ENCODE measurements at places on chromosomes 16 and 17.
A peak's percentile ranks its signal among the peaks of the same experiment; 100 is the strongest.

DNA sequence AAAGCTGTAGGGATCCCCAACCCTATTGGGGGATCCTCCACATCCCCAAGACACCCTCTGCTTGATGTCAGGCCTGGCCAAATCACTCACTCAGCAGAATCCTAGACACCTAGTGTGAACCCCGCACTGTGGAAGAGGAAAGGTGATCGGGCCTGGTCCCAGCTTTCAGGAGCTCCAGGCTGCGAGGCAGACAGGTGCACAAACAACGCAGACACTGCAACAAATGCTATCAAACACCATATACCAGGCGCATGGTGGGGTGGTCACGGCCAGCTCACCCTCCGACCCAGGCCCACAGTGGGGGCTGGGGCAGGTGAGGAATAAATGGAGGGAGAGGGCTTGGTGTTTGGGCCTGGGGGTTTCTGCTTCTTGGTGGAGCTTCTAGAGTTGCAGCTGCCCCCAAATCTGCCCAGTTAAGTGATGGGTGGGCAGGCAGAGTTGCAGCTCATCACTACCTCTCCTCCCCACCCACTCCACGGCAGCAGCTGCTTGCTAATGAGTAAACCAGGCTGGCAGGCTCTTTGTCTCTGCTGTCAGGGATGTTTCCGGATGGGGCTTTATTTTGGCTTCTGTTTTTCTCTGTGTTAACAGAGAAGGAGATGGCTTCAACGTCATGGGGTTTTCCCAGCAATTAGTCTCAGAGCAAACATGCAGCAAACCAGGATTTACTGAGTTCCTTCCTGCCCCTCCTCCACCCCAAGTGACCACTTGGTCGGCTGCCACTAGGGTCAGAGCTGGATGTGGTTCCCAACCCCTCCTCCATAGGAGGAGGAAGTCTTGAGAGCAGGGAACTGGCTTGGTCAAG, 46.6 kb downstream of the PECAM1 start:
- peak; percentile 97 for DNase-seq

- peak; percentile 13 for DNase-seq
These were observed 1147.3 kb upstream of the GOT2 start for GRCh38 chr16:59881376-59881775.

DNA sequence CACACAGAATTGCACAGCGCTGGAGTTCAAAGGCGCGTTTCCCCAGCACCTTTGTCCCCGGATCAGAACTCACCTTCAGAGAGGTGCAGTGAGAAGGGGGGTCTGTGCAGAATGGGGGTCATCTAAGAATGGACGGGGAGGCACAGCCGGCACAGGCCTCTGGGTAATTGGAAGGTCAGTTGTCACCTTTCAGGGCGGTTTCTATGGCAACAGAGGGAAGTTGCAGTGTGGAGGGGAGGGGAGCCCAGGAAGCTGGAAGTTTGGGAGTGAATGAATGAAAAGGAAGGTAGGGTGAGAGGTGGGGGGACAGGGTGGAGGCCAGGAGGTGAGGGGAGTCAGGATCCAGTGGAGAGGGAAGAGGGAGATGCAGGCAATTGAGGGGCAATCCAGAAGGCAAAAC, 12.4 kb upstream of the KCNG4 start:
- DNase-seq: no peak

DNA sequence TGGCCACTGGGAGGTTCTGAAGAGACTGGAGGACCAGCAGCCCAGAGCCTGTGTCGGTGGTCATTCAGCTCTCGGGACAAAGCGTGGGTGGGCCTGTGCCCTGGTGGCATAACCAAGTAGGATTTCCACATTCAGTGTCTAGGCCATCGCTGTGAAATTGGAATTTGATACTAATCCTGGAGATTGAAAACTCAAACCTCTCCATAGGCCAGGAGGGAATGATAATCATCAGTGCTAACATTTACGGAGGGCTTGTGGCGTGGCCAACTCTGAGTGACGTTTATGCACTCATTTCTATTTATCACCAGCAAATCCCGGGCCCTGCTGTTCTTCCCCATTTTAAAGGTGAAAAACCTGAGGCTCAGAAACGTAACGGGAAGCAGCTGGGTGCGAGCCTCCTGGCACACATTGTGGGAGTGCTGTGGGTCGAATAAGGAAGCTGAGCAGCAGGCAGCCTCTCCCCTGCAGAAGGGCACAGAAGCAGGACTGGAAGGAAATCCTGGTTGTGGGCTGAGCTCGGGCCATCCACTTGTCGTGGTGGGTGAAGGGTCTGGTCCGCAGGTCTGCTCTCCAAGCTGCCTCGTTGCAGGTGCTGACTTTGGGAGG, 33.1 kb downstream of the RAI1 start:
- DNase-seq: peak; percentile 43

- no peak for DNase-seq
These were observed 260.2 kb downstream of the SLC39A11 start for GRCh38 chr17:72832306-72832705.

GRCh38 chr17:10247810-10248209, 49.4 kb upstream of the GAS7 start:
- no peak for DNase-seq

- DNase-seq: peak; percentile 96
These were observed at the start of gene PFAS for GRCh38 chr17:8248751-8249607. Gene PFAS (plus strand): TSS chr17:8249289. CDS start chr17:8253938, 4,649 bp downstream.

GRCh38 chr16:72952811-72953271, 95.1 kb downstream of the ZFHX3 start:
- DNase-seq: no peak

DNA sequence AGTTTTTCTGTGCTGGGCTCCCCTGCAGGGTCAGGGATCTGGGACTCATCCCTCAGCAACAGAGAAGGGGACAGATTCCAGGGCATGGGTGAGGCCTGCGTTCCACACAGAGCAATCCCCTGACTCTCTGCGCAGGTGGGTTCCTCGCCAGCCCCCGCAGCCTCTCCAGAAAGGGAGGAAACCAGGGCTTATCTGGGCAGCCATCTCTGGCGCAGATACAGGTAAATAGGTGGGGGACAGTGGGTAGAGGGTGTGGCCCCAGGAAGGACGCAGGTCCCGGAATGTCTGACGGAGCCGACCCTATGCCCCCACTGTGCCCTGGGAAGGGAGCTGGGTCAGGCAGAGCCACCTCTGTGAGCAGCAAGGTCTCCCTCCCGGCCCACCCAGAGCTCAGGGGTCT, 23.2 kb downstream of the PIEZO1 start:
- no peak for DNase-seq

DNA sequence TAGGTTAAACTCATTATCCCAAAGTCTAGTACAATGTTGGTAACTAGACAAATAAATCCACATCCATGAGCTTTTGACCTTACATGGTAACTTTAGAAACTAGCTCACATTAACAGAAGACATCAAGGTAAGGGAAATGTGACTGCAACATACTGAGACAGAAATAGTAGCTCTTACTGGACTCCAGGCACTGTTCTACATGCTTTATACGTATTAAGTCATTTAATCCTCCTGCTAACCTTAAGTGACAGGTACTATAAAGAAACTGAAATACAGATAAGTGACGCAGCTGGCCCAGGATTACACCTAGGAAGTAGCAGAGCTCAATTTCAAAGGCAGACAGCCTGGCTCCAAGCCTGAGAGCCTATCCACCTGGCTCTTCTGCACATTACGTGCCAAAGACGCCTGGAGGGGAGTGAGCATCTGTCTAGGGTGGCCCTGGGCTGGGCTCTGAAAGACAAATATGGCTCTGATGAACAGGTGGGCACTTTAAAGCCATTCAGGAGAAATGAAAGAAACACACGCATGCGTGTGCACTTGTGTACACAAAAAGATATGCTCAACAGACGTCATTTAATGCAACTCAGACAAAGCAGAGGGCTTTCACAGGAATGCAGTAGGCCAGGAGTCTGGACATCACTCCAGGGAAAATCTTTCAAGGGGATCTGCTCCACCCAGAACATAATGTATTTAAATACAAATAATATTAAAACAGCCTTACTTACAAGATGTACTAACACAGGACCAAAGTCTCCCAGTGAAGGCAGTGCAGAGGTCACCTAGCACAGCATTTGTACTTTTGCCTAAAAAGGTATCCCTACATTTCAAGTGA, 4.4 kb downstream of the ZC3H7A start:
- DNase-seq: no peak

GRCh38 chr16:84897911-84898377, 78.2 kb downstream of the CRISPLD2 start:
- DNase-seq: peak; percentile 97
